ENCODE measurements at places on chromosomes 4 and X.

DNA sequence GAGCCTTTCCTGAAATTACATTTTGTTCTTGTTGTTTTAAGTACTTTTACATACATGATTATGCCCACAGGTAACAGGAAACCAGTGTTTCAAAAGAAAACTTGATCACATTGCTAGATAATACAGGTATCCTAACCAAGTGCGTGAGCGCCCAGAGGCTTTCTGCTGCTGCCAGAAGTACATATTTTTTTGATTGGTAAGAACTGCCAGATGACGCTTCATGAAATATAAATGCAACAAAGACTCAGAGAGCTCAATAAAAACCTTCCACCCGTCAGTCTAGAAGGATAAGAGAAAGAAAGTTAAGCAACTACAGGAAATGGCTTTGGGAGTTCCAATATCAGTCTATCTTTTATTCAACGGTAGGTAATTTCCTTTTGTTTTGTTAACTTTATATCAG is at the start of gene EPGN:
EPGN (plus strand) TSS at position 256 of the 400 bp plus-strand sequence; CDS start at position 320, 64 bp downstream.
- no peak for DNase-seq

GRCh38 chr4:127580891-127581290 is 51.9 kb upstream of the INTU start:
- DNase-seq = no peak

DNA sequence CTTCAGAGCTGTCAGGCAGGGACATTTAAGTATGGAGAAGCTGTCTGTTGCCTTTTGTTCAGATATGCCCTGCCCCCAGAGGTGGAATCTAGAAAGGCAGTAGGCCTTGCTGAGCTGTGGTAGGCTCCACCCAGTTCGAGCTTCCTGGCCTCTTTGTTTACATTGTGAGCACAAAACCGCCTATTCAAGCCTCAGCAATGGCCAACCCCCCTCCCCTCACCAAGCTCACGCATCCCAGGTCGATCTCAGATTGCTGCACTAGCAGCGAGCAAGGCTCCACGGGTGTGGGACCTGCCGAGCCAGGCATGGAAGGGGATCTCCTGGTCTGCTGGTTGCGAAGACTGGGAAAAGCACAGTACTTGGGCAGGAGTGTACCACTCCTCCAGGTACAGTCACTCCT is 59.3 kb downstream of the ZNF674 start:
- no peak for DNase-seq

DNA sequence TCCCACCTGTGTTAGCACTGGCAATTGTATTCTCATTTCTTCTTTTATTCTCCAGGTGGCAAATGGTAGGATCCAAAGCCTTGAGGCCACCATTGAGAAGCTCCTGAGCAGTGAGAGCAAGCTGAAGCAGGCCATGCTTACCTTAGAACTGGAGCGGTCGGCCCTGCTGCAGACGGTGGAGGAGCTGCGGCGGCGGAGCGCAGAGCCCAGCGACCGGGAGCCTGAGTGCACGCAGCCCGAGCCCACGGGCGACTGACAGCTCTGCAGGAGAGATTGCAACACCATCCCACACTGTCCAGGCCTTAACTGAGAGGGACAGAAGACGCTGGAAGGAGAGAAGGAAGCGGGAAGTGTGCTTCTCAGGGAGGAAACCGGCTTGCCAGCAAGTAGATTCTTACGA is 176.9 kb downstream of the PTTG2 start:
- DNase-seq = no peak

DNA sequence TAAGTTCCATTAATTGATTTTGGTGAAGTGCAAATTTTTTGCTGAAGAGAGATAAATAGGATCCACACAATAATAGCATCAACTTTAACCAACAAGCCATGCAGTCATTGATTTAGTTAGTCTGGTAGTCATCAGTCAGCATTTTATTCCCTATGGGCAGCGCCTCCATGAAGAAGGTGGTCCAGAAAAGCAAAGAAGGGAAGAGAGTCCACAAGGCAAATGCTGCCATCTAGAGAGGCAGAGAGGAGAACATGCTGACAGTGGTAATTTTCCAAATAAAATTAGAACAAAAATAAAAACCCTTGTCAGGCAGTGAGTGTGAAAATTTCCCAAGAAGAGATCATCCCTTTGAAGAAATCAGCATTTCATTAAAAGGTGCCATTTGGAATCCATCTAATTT is 366.7 kb upstream of the FAM241A start:
- no peak for DNase-seq

- no peak for DNase-seq
Measured at GRCh38 chr4:59553063-59553720, 1646.9 kb upstream of the ADGRL3 start.

DNA sequence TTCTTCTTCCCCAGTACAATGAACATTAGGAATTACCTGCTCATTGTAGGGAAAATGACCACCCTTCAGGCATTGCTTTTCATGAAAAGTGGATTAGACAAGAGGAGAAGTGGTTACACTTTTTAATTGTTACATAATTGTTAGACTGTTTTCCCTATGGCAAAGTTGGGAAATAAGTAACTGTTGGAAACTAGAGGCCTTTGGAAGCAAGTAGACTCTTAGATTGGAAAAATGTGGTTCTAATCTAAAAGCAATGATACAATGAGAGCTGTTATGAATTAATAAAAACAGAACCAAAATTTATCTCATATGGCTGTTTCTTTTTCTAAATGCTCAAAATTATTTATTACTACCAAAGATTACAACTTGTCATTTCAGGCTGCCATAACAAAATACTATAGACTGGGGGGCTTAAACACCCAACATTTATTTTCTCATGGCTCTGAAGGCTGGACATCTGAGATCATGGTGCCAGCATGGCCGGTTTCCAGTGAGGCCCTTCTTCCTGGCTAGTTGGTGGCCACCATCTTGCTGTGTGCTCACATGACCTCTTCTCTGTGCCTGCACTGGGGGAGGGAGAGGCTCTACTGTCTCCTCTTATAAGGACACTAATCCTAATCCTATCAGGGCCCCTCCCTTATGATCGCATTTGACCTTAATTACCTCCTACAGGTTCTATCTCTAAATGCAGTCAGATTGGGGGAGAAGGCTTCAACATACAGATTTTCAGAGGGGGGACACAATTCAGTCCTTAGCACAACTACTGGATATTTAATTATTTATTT is 12.5 kb downstream of the CC2D2A start:
- no peak for DNase-seq

- no peak for DNase-seq
Measured at GRCh38 chr4:146957237-146957636, 11.6 kb upstream of the TTC29 start.

GRCh38 chr4:19317377-19317776 is 934.3 kb upstream of the SLIT2 start:
- no peak for DNase-seq

GRCh38 chr4:14022456-14022855 is 394.9 kb upstream of the BOD1L1 start:
- no peak for DNase-seq

DNA sequence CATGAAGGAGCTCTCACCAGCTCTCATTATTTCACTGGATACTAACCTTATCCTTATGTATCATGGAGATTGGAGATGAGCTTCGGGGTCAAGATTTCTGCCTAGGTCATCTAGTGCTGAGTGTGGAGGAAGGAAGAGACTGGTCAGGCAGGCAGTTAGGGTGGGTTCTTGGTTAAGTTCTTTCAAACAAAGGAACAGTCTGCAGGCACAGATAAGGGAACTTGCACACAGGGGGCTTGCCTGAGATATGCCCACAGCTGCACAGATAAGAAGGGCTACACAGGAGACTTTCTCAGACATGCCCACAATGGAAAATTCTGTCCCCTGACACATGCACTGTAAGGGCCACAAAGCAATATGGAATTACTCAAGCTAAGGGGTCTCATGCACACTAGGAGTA is 904.1 kb downstream of the NLGN4X start:
- no peak for DNase-seq

- no peak for DNase-seq
Measured at GRCh38 chr4:121156822-121157769, 7.0 kb downstream of the TNIP3 start.

- no peak for DNase-seq
Measured at GRCh38 chr4:40253906-40254305, 57.1 kb downstream of the RHOH start.

Measured in stimulated activated CD8-positive, alpha-beta memory T cell treated with anti-CD3 and anti-CD28 coated beads, Interleukin-4, amount 100 ng/mL, for 1 hour (primary cell).